ENCODE measurements at places on chromosomes 3 and 15.
A peak's percentile ranks its signal among the peaks of the same experiment; 100 is the strongest.

DNA sequence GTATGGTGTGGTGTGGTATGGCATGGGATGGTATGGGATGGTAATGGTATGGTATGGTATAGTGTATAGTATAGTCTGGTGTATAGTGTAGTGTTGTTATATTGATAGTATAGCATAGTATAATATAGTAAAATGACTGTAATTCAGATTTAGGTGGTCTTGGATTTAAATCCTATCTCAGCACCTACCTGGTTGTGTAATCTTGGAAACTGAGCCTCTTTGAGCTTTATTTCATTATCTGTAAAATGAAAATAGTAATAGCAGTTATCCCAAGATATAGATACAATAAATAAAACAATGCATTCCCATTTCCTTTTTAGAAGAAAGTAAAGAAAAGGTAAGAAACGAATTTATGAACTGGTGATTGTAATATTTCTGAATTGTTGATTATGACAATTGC lies 27.5 kb upstream of the MEF2A start:
- no peak for DNase-seq

GRCh38 chr3:37997791-37998370 lies 7.3 kb downstream of the VILL start:
- DNase-seq: no peak

GRCh38 chr3:133675631-133676335 lies 14.0 kb upstream of the TOPBP1 start:
- DNase-seq: no peak

DNA sequence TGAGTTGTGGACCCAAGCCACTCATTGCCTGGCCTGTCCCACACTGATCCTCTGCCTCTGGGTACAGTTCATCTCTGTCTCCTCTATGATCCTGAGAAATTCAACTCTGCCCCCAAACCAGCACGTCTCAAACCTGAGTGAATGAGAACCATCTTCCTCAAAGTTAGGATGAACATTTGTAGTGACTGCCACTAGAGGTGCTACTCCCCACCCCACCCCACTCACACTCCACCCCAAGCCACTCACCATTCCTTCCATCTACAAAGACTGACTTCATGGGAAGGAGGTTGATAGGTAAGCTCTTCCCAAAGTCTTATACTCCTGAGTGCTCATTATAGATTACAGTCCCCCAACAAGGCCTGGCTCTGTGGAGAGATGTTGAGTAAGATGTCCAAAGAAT lies 43.8 kb downstream of the NEK10 start:
- no peak for DNase-seq

GRCh38 chr3:79491029-79491641 lies 276.7 kb downstream of the ROBO1 start:
- DNase-seq: no peak

DNA sequence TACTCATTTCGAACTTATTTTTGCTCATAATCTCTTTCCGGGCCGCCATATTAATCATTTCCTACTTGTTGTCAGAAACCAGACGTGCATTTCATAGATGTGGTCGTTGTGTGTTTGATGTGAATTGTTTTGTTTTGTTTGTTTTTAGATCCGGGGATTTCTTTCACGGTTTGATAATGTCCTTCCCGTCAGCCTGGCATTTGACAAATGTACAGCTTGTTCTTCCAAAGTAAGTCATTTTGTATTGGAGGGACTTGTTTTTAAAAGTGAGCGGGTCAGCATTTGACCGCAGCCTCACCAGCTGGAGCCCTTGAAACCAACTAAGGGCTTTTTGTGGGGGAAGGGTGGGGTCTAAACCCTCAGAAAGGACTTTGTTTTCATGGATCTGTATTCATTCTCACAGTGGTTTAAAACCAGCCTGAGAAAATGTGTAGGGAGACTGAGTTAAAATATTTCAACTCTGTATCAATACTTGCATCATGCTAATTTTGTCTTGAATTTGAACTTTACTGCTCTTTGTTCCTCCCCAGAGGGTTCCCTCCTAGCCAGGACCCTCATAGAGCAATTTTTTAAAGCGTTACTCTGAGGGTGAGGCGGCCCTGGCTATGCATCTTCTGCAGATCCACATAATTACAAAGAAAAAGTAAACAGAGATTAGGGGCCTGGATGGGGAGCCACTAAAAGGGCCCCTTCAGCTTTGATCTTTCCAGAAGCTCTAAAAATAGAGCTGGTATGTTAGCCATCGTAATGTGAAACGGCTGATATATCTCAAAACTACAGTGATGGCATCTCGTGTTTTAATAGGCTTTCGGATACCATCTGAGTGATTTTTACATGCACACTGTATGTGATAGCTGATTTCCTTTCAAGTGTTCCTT lies 107.9 kb downstream of the ATG7 start:
- no peak for DNase-seq

DNA sequence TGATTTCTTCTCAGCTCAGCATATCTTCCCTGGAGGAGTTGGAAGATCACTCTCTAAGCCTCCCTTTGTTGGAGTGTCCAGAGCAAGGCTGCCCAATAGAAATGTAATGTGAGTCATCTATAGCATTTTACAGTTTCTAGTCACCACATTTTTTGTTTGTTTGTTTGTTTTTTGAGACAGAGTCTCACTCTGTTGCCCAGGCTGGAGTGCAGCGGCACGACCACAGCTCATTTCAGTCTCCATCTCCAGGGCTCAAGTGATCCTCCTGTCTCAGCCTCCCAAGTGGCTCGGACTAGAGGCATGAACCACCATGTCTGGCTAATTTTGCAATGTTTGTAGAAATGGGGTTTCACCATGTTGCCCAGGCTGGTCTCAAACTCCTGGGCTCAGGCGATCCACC lies 21.3 kb downstream of the KLHL6 start:
- DNase-seq: no peak

GRCh38 chr15:89628301-89628700 lies 27.0 kb downstream of the KIF7 start:
- no peak for DNase-seq

DNA sequence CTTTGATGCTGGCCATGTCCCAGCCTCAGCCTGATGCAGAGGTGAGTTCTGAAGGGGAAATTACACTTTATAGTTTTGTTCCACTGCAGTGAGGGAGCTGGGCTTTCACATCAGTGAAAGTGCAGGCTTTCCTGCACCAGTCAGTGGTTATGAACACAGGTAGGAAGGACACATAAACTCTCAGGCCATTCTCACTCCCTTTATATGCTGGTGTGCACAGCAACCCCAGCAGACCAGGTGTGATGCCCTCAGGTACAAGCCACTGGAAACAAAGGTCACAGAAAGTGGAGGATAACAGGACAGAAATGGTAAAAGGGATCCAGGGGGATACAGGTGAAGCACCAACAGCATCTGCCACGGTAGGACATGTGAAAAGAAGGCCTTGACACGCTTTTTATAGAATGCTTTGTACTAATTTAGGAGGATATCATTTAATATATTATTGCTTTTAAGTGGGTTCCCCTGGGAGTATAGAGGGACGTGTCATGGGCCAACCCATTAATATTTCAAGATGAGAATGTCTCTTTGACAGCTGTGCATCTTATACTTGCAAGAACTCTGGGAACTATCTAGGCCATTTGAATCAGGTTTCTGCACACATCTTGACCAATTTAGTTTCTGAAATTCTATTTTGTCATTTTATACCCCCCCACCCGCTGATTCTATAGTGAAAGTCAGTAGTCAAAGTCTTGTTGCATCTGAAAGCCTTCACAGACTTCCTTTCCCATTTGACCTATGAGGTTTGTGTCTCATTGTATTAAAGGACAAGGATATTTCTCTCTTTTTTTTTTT lies 25.0 kb upstream of the BLM start:
- DNase-seq: no peak

GRCh38 chr3:106183762-106184391 lies 315.1 kb upstream of the CBLB start:
- no peak for DNase-seq

DNA sequence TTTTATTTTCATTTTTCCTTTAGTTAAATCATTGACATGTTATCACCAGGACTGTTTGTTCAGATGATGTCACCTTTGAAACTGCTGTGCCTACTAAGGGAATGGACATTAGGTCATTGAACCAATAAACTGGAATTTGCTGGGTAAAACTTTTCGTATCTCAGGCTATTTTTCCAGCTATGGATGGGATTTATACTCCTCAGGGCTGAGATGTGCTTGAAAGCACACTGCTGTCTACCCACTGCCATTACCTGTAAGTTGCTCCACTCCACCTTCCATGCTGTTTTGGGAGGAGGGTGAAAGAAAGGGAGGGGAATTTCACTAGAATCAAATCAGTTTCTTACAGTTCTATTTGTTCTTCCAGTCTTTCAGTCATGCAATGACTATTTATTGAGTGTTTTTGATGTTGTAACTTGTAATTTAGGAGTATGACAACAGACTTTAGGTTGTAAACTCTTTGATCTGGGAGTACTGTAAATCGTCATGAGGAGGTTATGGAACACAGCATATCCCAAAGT lies 11.3 kb downstream of the EHD4 start:
- no peak for DNase-seq

- peak; percentile 70 for DNase-seq
Observed at GRCh38 chr15:42736793-42737528, at the start of gene CDAN1. Gene CDAN1, minus strand, starts transcription at chr15:42737128. Its CDS starts 26 bp downstream, at chr15:42737102.

GRCh38 chr3:197293605-197294237 lies 4.7 kb downstream of the DLG1 start:
- no peak for DNase-seq

DNA sequence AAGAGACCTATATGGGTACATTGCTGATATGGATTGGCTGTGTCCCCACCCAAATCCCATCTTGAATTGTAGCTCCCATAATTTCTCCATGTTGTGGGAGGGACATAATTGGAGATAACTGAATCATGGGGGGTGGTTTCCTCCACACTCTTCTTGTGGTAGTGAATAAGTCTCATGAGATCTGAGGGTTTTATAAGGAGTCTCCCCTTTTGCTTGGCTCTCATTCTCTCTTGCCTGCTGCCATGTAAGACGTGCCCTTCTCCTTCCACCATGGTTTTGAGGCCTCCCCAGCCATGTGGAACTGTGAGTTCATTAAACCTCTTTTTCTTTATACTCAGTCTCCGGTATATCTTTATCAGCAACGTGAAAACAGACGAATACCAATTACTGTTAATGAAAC lies 5.0 kb upstream of the ARRDC4 start:
- DNase-seq: no peak

DNA sequence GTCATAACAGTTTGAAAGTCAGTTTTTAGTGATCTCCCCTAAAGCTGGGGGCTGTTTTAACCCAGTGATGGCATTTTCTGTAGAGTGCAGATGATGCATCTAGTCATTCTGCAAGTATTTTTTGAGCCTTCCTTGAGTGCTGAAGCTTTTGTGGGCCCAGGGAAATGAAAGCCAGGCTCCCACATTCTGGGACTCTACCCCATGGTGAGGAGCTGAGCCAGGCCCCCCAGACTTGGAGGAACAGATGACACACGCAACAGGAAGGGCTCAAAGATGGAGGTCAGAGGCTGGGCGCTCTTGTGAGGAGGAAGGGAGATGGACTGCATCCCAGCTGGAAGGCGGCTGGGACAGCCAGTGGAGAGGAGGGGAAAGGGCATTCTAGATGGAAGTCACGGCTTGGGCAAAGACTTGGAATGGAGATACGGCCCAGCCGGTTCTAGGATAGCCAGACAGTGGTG lies 40.8 kb downstream of the MRAS start:
- DNase-seq: no peak

DNA sequence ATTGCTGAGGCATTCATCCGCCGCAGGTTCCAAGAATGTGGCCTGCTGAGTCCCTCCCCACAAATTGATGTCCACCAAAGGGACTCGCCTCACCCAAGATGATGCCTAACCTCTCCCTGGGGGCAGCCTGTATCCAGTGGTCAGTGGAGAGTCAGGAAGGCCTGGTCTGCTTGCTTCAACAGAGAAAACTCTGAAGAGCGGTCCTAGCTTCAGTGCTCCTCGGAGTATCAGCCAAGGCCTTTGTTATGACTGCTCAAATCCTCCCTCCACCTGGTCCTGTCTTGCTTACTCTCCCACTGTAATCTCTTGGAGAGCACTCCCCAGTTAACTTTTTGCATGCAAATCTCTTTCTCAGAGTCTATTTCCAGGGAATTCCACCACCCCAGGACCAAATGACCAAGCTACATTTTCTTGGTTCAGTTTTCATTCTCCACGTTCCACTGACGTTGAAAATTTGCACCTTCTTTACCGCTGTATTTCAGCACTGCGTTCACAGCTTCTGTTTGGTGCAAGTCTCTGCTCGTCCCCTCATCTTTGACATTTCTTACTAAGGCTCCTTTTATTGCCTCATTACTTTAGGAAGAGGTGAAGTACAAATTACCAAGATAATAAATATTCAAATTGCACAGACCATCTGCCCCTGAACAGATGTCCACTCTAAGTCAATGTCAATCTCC lies 22.3 kb downstream of the CMTM7 start:
- no peak for DNase-seq

- DNase-seq: no peak
Observed at GRCh38 chr15:74251131-74251811, 15.1 kb downstream of the CCDC33 start.

GRCh38 chr3:9820946-9821345 lies 10.9 kb downstream of the TTLL3 start:
- no peak for DNase-seq

GRCh38 chr3:194196876-194197275 lies 60.9 kb downstream of the HES1 start:
- DNase-seq: no peak

GRCh38 chr3:192928720-192929119 lies 11.1 kb upstream of the MB21D2 start:
- no peak for DNase-seq

DNA sequence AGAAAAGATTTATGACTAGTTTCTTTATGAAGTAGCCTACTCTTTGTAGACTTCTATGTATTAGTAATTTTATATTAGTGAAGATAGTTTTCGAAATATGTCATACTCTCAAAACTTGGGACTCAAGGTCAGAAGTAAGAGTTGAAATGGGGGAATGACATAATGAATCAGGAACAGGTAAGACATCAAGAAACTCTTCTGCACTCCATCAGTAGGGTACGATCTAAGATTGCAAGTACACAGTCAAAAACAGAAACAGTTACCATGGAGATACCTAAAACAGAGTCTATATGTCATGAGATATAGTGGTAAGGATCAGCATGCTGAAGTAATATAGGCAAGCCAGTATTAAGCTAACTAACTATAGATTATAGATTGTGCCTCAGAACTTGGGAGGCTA lies 187.0 kb upstream of the MLF1 start:
- no peak for DNase-seq

- DNase-seq: peak; percentile 75
Observed at GRCh38 chr3:155753038-155753639, 8.3 kb upstream of the PLCH1 start.

DNA sequence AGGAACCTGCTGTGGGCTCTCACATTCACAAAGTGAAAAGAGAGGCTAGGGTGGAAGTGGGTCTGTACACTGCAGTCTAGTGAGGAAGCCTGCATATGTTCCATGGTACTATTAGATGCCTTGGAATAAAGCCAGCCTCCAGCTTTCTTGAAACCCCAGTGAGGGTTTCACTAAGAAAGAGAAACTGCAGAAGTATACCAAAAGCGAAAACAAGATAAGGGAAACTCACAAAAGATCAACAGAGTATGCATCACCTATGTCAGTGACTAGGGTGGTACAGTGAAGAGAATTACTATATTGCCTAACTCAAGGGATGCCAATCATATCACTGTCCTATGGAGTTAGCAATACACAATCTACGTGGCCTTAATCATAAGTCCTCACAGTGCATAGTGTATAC lies 212.5 kb upstream of the GADL1 start:
- no peak for DNase-seq

Measured in COR-L47 (cell line).